Tibial nerve (tissue), 4 donors: ENCODE measurements at places on chromosomes 2 and 18.

DNA sequence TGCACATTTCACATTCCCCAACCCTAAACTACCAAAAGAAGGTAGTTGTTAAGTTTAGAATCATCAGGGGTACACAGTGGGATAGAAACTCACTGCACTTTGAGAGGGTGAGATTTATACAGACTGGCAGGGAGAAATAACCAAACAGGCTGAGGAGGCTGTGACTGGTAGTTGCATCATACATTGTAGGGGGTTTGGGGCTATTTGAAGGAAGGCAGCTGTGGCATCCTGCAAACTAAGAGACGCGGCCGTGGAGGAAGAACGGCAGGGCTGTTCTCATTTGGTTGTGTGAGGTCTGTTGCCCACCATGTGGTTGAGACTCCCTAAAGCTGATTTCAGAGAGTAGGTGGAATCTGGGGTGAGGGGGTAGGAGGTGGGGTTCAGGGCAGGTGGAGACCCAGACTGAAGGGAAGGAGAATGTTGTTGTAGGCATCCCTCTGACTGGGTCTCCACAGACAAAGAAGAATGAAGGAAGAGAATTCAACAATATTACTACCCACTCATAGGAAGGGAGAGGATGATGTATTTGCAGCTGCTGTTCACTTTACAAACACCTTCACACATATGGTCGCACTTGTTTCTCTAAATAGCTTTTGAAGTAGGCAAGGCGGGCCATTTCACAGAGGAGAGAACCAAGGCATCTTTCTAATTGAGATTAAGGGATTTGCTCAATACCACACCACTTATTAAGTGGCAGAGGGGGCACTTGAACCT is 170.9 kb upstream of the SIX2 start:
- no peak for DNase-seq
- H3K27ac ChIP-seq, result no peak overlapping the region
- no peaks in the 10 kb centered on the region for H3K4me1 ChIP-seq
- no peaks in the 10 kb centered on the region for H3K36me3 ChIP-seq

GRCh38 chr18:72147830-72148229 is 396.3 kb downstream of the CBLN2 start:
- no peaks in the 10 kb centered on the region for H3K4me1 ChIP-seq
- no peak overlapping the region for H3K27ac ChIP-seq
- no peaks in the 10 kb centered on the region for H3K36me3 ChIP-seq
- no peaks in the 10 kb centered on the region for H3K27me3 ChIP-seq
- H3K4me3 ChIP-seq, result no peak overlapping the region

DNA sequence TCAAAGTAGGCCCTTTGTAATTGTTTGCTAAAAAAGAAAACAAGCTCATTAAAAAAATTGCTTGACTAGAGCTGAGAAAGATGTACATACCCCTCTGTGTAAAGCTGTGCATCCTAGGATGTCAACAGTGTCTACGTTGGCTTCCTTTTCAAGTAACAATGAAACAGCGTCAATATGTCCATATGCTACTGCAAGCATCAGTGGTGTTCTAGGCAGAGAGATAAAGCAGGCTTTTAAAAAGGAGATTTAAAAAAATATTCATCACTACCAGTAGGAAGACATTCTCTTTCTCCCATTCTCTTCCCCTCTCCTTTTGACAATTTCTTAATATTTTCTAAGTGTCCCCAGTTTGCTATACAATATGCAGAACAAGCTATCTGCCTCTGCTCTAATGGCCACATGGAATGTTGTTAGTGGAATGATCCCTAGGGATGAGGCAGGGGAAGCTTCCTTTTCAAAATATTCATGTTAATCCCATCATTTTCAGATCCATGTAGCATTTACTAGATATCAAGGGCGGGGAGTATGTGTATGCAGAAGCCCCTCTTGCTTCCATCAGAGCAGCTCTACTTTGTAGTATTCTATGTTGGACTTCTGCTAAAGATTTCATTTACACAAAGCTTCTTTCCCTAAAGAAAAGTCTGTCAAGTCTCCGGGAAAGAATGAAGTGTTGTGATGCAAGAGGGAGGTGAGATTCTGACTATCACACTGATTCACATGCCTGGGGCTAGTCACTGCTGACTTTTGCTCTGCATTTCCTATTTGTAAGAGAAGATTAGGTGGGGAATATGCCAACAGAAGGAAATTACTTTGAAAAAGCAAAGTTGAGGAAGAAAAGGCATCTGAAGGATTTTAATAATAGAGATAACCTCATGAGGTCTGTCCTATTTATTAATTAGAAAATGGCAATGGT is 81.5 kb upstream of the PGAP1 start:
- no peak overlapping the region for H3K27ac ChIP-seq
- no peak overlapping the region for H3K4me3 ChIP-seq
- H3K4me1 ChIP-seq, result peaks cover 8% of the 10 kb centered on the region
- H3K27me3 ChIP-seq, result no peaks in the 10 kb centered on the region

GRCh38 chr2:73985308-73986084 is 786 bp downstream of the TET3 start:
- H3K4me3 ChIP-seq, result peak overlapping the region; percentile 52
- H3K36me3 ChIP-seq, result no peaks in the 10 kb centered on the region
- no peak overlapping the region for H3K27ac ChIP-seq

- H3K4me3 ChIP-seq, result no peak overlapping the region
- DNase-seq, result no peak
- H3K36me3 ChIP-seq, result no peaks in the 10 kb centered on the region
- H3K27me3 ChIP-seq, result no peaks in the 10 kb centered on the region
- no peaks in the 10 kb centered on the region for H3K4me1 ChIP-seq
These were observed 20.5 kb downstream of the SPIRE1 start for GRCh38 chr18:12637393-12637792.

DNA sequence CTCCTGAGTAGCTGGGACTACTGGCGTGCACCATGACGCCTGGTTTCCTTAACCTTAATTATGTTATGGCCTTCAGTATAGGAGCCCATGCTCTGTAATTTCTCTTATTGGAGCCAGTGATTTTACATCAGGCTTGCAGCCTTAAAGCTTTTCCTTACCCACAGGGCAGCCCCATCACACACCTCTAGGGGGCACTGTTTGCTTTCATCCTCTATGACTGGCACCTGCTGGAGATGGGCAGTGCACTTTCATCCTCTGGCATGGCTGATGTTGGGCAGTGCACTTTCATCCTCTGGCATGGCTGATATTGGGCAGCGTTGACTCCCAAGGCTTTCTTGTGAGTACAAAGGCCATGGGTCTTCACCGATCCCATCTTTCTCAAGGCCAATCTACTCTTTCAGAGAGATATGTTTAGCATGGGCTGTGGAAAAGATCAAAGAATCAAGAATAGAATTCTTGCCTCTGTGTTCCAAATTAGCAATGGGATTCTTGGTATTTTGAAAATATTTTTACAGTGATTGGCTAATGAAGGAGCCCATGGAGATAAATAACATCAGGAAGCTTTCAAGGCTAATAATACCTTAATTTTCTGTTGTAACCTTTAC is 80.7 kb upstream of the MEX3C start:
- H3K27me3 ChIP-seq, result no peaks in the 10 kb centered on the region
- no peak for DNase-seq
- no peak overlapping the region for H3K4me3 ChIP-seq

DNA sequence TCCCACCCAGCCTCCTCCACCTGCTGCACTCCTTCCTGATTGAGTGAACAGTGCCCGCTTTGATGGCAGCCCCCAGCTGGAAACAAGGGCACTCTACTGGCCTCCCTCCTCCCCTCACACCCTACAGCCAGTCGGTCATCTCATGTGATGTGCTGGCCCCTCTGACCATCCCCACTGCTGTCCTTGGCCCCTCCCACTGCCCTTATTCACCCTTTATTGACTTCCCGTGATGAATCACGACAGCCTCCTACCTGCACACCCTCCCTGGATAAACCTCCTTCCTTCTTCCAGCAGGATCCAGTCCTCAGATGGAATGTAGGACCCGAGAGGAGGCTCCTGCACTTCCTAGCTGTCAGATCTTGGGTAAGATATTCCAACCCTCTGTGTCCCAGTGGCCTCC is 186.5 kb upstream of the SH3BP4 start:
- H3K4me3 ChIP-seq, result no peak overlapping the region
- H3K4me1 ChIP-seq, result no peaks in the 10 kb centered on the region
- DNase-seq, result no peak
- H3K36me3 ChIP-seq, result no peaks in the 10 kb centered on the region
- H3K27ac ChIP-seq, result no peak overlapping the region

- no peak for DNase-seq
- H3K27me3 ChIP-seq, result no peaks in the 10 kb centered on the region
- H3K4me1 ChIP-seq, result no peaks in the 10 kb centered on the region
- H3K4me3 ChIP-seq, result no peak overlapping the region
These were observed 255.8 kb downstream of the CYP26B1 start for GRCh38 chr2:71891719-71892422.

DNA sequence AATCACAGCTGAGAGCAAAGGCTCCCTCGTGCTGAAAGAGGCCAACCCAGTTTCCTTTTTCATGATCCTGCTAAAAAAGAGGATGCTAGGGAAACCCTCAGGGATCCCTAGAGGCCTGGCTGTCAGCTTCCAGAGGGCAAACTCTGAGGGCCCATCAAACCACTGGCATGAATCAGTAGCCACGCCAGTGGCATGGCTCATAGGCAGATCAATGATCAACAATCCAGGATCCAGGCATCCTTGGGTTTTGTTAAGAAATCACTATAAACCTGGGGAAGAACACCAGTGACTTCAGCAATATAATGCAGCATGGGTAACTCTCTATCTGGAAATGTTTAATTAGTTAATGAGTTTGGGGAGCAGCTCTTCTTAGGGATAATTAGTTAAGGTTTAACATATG is 286.5 kb downstream of the C1D start:
- H3K36me3 ChIP-seq, result no peaks in the 10 kb centered on the region
- DNase-seq, result no peak
- H3K4me3 ChIP-seq, result no peak overlapping the region
- H3K27me3 ChIP-seq, result no peaks in the 10 kb centered on the region
- H3K4me1 ChIP-seq, result no peaks in the 10 kb centered on the region
